ENCODE measurements at places on chromosomes 12 and 14. TPM values are rescaled to one million over a fixed set of nuclear protein-coding genes. Genes with fewer than 3 reads are reported as not detected.

KRR1 gene
- 34.7 TPM for total RNA-seq

TOMM20L gene
- total RNA-seq, result 4.0 TPM

PRPF40B gene
- 13.9 TPM for total RNA-seq

RFX4 gene
- not detected for total RNA-seq

AQP6 gene
- total RNA-seq, result 0.40 TPM

TCL1B gene
- total RNA-seq, result 1.4 TPM

PTPN21 gene
- 16.8 TPM for total RNA-seq

POTEG gene
- 234 TPM for total RNA-seq

All from prostate gland (tissue), 2 donors.